Lung microvascular endothelial cell (primary cell): ENCODE measurements at places on chromosomes 5 and 9. TPM values are rescaled to one million over a fixed set of nuclear protein-coding genes. Genes with fewer than 3 reads are reported as not detected.

DNA sequence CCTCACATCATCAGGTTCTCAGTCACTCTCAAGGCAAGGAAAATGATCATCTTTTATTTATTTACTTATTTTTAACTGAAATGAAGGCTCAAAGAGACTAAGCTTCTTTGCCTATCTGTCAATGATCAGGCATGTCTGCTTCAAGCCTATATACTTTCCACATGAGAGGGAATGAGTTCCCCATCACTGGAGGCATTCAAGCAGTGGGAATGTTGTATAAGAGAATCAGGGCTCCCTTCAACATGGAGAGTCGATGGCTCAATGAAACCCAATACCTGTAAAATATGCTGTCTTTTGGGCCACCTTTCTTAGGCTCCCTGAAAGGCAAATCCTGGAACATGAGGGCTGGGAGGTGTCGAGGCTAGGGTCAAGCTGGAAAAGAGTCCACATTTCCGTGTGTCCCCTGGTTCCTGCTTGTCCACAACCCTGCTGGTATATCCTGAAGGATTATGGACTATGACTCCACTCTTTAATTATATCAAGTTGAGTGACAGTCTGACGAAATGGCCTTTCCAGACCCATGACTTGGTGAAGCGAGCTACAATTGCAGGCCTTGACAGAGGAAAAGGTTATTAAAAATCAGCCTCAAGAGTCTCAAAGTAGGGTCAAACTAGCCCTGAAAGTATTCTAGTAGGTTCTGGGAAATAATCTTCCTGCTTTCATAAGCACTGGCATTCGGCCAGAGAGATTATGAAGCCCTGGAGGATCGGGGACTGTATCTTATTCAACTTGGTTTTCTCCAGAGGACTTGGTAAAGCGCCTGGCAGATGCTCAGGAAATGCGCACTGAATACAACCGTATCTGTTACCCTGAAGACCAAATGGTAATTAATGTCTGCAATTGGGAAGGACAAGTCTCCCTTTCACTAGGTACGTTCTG is 145.9 kb upstream of the TBC1D2 start:
- no peak for DNase-seq

DNA sequence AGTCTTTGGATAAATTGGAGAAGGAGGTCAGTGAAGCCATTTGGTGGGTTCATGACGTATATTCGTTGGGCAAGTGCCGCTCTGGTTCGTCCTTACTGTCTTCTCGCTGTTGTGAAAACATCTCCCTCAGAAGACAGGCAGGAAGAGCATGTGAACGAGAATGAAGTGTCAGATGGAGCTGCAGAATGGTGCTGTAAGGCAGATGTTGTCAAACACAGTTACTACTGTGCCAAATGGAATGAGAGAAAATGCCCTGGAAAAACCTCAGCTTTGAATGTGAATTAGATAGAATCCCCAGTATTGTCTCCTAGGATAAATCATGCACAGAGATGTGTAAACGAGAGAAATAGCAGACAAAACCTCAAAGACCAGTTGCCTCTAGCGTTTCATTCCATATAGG is 121.5 kb downstream of the CAMK4 start:
- DNase-seq: no peak

DNA sequence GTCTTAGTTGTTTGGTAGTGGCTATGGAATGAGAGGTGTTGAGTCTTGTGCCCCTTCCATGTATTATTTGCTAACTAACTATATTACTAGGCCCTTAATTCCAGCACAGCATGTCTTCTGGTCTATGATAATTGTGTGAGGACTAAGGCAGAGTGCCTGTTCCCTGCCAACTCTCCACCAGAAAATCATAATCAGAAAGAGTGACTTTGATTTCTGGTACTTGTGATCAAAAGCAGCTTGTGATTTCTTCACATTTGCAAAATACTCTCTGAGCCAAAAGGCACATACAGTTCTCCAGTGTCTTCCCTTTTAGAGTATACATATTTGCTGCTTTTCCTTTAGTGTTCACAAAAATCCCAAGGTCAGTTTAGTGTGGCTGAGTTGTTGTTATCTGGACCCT is 229.9 kb downstream of the GNA14 start:
- DNase-seq: no peak

GRCh38 chr5:166497496-166498104 is 1793.8 kb upstream of the WWC1 start:
- DNase-seq: no peak

GRCh38 chr5:3006961-3007551 is 255.6 kb upstream of the IRX2 start:
- DNase-seq: no peak

DNA sequence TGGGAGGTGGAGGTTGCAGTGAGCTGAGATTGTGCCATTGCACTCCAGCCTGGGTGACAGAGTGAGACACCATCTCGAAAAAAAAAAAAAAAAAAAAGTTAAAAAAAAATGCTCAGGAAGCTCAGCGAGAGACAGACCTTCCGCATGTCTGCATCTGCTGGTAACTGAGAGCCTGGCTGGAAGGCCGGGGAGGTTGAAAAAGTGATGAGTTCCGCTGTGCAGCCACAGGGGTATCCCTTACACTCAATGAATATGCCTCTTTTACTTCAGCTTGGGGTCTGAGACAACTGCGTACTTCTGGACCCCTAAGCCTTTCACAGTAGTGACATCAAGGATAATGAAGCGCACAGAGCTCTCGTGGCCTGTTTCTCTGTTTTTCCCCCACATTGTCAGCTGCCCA is 179.9 kb upstream of the KLF4 start:
- no peak for DNase-seq

DNA sequence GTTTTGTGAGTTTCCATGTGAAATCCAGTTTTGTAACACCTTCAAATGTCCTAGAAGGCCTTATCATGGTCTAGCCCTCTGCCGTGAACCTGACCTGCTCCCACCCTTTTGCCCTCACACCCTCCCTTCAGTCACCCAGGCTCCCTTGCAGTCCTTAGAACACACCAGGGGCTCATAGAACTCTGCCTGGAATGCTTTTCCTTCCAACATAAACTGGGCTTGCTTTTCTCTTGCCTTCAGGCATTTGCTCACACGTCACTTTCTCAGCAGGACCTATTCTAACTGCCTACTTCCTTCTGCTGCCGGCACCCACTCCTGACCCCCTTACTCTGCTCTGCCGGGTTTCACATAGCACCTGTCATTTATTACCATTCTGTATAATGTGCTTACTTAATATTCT is 111.9 kb downstream of the PDE8B start:
- no peak for DNase-seq

- DNase-seq: no peak
Measured at GRCh38 chr5:98798847-98799246, 25.4 kb downstream of the RGMB start.

Gene SLC6A3
- not detected in 2 replicates for total RNA-seq

Gene SPATA24
- 8.1 and 10.3 TPM in 2 replicates for total RNA-seq

Gene SLC36A2
- total RNA-seq: not detected in 2 replicates

Gene OR13F1
- total RNA-seq: not detected in 2 replicates

Gene ADRA1B
- total RNA-seq: under 0.01 and 0.22 TPM in 2 replicates

Gene ADRB2
- 5.7 and 9.5 TPM in 2 replicates for total RNA-seq

Gene FOXI1
- total RNA-seq: not detected in 2 replicates

Gene UBE2QL1
- under 0.01 and 0.20 TPM in 2 replicates for total RNA-seq

Gene MAMDC4
- 0.65 and 2.0 TPM in 2 replicates for total RNA-seq

Gene SAXO1
- total RNA-seq: under 0.01 TPM in 1 of 2 replicates, not detected in the other

Gene UGT3A2
- not detected in 2 replicates for total RNA-seq

Gene DNLZ
- 14.6 and 14.9 TPM in 2 replicates for total RNA-seq

Gene SPINK5
- 0.22 TPM in 1 of 2 replicates, not detected in the other for total RNA-seq

Gene GPR21
- total RNA-seq: 0.44 and 0.60 TPM in 2 replicates
